ENCODE measurements at places on chromosomes 12 and 14.

DNA sequence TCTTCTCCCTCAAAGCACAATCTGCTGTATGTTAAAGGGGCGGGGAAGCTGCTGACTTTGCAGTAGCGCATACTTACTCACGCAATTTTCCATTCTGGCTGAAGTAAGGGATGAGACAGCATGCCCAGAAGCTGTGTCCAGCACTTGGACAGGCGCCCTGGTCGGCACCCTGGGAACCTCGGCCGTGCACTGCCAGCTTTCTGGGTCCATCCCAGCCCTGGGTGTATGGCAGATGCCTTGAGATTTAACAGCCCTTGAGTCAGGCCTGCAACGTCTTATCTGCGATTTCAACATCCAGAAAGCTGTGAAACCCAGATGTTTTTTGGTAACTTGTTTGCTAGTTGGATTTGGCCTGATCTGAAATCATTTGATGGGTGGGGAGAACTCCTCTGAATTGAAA is 16.1 kb downstream of the EML1 start:
- DNase-seq: peak; percentile 48

- DNase-seq: no peak
Measured at GRCh38 chr12:93380480-93381121, 2.9 kb downstream of the NUDT4 start.

GRCh38 chr12:121184425-121184824 is 25.5 kb upstream of the P2RX4 start:
- DNase-seq: no peak

- no peak for DNase-seq
Measured at GRCh38 chr14:68574461-68574860, 218.4 kb downstream of the ZFP36L1 start.

GRCh38 chr14:76499399-76499798 is 123.5 kb downstream of the ESRRB start:
- no peak for DNase-seq

GRCh38 chr14:50225067-50225973 is 6.1 kb downstream of the SOS2 start:
- peak; percentile 70 for DNase-seq

GRCh38 chr12:127558361-127558760 is 708.6 kb upstream of the TMEM132C start:
- DNase-seq: no peak

- no peak for DNase-seq
Measured at GRCh38 chr12:40238266-40238902, 13.6 kb downstream of the LRRK2 start.
